ENCODE measurements at places on chromosomes 6 and 20.

DNA sequence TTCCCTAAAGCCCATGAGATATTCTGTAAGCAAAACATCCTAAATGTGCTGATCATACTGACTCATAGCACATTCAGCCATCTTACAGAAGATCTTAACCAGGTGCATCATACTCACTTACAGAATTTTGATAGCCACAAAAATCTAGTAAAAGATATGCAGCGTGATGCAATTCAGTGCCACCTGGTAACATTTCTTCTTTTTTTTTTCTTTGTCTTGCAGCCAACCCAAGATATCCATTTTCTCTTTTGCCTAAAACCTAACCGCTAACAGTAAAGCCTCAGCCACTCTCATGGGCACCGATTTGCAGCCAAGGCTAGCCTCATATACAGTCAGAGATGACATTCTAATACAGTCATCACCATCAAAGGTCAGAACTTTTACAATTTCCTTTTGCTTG is 293.3 kb downstream of the HACE1 start:
- DNase-seq, result no peak

GRCh38 chr20:8082025-8082424 is 50.0 kb upstream of the PLCB1 start:
- no peak for DNase-seq

DNA sequence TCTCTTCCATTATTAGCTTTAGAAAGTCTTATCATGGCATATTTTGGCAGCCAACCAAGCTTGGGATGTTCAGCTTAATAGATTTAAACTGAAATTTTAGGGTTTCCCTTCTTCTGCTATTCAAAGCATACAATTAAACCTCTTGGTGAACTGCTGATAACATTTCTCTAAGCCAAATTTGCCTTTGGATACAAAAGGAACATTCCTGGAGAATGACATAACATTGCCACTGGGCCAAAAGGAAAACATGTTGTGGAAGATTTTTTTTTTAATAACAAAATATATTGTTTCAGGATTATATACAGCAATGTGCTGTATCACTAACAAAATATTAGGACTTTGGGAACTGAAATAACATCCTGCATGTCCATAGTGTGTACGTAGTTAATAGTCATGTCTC is 215.1 kb upstream of the TBX18 start:
- no peak for DNase-seq

- DNase-seq, result no peak
Observed at GRCh38 chr6:43275801-43276576, 22.1 kb upstream of the SLC22A7 start.

GRCh38 chr6:190596-191395 is 101.5 kb upstream of the DUSP22 start:
- DNase-seq, result no peak

GRCh38 chr20:36572701-36573102 is 695 bp upstream of the TGIF2 start:
- no peak for DNase-seq

Data from aorta (tissue), 5 donors.